ENCODE measurements at places on chromosomes 11 and 22.

DNA sequence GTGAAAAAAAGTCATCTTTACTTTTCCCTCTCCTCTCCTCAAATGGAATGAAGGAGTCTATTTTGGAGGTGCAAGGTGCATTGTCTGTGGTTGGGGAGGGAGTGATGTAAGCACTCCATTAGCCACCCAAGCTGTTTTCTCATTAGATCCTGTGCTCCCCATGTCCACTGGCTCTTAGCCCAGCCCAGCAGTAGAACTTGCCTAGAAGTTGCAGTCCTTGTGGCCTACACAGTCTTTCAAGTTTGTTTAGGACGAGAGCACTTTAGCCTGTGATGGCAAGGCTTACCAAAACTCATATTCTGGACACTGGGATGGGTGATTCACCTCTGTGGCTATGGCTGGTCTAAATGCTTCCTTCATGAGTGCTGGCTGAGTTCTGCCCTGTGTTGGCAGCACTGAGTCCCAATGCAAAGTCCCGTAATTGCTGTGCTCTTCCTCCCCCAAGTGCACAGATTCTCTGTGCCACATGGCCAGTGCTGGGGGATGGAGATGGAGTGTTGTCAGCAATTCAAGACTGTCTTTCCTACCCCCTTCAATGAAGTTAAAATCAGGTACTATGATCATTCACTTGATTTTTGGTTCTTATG, 15.8 kb downstream of the SLC22A25 start:
- DNase-seq, result no peak

DNA sequence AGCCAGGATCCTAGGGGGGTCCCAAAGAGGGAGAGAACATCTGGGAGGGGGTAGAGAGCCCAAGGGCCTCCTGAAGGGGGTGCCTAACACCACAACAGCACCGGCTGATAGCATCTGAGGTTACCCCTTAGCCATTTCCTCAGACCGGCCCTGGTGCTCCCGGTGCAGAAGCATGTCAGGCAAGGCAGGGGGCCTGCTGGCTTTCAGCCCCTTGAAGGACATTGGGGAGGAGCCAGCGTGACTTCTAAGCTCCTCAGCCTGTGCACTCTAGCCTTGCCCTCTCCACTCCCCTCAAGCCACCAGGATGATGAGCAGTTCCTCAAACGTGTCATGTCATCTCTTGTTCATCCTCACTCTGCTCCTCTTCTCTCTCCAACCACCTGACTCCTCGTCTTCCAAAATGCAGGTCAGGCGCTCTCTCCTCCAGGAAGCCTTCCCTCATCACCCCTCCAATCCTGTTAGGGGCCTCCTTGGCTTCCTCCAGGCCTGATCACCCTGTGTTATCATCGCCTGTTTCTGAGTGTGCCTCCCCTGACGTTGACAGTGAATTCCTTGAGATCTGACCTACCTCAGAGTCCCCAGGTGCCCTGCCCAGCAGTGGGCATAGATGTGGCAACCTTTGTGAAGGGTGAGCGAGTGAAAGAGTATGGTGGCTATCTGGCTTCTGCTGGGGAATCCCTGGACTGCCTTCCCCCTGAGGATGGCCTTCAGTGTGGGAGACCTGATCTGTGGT, 6.1 kb downstream of the P2RY2 start:
- DNase-seq, result no peak

DNA sequence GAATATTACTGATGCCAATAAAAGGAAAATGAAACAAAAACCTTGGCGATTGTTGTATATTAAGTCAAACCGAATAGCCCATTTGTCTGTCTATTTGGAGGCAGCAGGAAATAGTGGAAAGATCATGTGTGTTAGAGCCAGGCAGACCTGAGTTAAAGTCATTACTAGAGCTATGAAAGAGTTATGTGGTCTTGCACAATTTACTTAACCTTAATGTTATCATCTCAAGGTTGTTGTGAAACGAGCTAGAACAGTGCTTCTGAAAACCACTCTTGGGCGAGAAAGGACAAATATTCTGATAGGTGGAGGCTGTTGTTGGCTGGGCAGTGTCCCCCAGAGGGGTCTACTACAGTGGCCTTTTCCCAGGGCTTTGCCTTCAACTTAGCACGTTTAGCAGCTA, 60.0 kb upstream of the NUP160 start:
- DNase-seq, result no peak

DNA sequence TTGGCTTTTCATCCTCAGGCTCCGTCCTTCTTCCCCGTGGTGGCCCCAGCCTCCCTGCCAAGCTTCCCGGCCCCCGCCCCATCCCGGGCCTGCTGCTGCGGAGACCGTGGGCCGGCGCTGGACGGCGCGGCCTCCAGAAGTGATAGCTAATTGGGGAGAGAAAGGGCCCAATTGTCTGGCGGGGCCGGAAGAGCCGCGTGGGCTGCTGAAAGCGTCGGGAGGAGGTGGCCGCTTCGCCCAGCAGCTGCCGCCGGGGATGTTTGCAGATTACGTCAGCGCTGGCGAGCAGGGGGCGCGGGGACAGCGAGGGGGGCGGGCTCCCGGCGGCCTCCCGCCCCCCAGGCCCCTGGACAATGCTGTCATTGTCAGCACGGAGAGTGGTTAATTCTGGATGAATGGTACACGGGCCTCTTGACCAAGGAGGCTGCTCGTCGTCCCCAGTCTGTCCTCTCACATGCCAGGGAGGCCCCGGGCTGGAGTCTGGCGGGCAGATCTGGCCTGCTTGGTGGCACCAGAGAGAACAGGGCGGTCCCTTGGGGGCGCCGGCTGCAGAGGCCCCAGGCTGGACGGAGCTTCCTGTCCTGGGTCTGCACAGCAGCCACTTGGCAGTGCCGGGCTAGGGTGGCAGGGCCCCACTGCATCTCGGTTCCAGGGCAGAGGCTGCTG, 1.6 kb downstream of the SMIM38 start:
- no peak for DNase-seq

DNA sequence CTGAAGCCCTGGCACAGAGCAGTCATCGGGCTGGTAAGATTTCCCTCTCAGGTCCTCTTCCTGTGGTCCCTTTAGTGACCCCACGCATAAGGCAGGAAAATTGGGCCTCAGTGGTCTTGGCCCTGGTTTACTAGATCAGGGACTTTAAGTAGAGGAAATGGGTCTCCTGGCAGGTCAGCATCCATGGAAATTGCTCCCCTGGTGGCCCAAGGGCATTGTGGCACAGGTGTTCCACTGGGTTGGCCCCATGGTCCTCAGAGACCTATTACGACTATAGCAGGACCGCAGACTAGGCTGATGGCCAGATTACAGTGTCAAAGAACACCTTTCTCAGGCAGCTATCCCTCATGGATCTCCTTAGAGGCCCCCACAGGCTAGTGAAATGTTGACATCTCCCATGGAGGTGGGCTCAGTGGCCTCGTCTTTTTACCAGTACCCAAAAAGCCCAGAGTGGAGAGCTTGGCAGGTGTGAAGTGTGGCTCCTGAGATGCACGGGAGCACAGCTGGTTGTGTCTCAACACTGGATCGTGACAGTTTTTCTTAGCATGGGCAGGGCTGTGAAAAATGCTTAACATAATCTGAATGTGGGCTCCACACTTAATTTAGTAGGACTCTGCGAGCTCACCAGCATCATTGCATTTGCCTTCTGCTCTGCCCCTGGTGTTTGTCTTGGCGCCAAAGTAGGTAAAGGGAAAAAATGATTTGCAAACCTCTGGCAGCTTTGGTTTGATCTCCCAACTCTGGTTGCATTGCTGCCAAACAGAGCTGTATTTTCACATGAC, 74.2 kb downstream of the ZBTB16 start:
- DNase-seq, result no peak

DNA sequence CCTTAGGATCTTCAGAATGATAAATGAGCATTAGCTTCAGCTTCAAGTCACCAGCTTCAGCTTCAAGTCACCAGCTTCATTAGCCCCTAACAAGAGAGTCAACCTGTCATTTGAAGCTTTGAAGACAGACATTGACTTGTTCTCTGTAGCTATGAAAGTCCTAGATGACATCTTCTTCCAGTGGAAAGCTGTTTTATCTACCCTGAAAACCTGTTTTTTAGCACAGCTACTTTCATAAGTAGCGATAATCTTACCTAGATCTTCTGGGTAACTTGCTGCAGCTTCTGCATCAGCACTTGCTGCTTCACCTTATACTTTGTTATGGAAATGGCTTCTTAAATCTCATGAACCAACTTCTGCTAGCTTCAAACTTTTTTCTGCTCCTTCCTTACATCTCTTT, 85.7 kb downstream of the PGR start:
- DNase-seq, result no peak

DNA sequence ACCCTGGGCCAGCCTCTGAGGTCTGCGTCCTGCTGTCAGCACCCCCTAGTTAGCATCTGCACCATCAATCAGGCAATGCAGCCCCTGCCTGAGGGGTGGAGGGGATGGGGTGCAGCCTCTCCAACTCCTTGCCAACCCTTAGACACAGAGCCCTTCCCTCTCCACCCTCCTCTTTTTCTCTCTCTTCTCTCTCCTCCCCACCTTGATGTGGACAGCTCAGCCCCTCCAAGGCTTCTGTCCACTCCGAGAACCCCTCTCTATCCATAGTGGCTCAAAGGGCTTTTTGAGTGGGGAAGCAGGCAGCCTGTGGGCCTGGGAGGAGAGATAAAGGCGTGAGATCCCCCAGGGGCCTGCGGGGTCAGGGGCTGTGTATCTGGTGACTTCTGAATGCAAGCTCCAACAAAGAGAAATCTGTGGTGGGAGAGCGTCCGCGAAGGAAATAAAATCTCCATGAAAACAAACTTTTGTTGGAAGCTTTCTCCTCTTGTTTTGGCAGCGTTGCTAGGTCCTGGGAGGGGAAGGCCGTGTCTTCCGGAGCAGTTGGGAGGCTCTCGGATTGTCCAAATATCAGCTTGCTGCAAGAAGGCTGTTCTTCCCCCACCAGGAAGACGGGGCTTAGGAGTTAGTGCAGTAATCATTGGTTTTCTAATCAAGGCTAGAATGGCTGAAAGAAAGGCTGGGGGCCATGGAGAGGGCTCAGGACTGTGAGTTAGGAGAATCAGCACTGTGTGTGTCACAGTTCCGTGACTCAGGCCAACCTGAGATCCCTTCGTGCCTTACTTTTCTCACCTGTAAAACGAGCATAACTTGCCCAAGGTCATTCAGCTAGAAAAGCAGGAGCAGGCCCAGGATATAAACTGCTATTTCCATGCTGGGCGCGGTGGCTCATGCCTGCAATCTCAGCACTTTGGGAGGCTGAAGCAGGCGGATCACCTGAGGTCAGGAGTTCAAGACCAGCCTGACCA, 50.3 kb downstream of the PKNOX2 start:
- no peak for DNase-seq

DNA sequence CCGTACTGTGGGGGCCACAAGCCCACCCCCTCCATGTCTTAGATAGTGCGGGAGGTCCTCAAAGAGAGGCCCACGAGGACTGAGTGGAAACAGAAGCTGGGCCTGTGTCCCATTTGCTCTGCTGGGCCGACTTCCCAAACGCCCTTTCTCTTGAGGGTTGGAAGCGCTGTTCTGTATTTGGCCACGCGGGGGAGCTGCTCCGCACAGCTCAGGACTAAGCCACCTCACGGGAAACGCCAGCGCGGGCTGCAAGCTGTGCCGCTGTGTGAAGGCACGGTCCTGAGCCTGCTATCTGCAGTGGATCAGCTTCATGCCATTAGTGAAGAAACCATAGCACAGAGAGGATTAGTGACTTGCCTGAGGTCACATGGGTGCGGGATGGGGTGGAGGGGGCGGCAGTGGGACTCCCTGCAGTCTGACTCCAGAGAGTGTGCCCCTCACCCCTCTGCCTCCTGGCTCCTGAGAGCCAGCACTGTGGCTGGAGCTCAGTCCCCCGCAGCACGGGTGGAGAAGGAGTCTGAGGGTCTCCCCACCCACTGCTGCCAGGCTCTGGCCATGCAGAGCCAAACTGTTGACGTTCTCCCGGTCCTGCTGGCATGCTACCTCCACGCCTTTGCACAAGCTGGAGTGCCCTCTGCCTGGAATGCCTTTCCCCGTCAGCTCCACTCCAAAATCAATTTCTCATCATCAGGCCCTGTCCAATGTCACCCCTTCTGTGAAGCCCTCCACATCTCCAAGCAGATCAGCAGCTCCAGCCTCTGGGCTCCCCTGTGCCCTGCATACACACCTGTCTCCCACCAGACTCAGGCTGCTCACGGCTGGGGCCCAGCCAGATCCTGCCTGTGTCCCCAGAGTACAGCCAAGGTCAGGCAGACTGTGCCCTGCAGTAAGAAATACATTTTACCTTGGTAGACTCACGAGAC, 51.5 kb upstream of the LRRC32 start:
- DNase-seq, result peak; percentile 44

DNA sequence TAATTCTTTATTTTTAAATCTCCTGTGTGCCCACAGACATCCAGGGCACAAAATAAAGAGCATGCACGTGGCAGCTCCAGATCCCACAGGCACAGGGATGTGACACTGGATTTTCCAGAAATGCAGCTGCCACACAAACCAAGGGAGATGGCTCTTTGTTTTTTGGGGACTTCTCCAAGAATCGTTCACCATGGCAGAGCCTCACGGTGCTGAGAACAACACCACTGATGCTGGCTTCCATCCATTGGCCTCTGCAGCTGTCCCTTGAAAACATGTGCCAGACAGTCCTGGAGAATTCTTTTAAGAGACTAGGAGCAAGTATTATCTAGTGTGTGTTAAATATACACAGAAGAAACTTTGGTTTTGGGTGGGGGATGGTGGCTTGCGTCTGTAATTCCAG, 108.4 kb upstream of the SLC22A12 start:
- peak; percentile 3 for DNase-seq

- DNase-seq, result no peak
Observed at GRCh38 chr11:80523057-80523456, 1082.2 kb upstream of the TENM4 start.

DNA sequence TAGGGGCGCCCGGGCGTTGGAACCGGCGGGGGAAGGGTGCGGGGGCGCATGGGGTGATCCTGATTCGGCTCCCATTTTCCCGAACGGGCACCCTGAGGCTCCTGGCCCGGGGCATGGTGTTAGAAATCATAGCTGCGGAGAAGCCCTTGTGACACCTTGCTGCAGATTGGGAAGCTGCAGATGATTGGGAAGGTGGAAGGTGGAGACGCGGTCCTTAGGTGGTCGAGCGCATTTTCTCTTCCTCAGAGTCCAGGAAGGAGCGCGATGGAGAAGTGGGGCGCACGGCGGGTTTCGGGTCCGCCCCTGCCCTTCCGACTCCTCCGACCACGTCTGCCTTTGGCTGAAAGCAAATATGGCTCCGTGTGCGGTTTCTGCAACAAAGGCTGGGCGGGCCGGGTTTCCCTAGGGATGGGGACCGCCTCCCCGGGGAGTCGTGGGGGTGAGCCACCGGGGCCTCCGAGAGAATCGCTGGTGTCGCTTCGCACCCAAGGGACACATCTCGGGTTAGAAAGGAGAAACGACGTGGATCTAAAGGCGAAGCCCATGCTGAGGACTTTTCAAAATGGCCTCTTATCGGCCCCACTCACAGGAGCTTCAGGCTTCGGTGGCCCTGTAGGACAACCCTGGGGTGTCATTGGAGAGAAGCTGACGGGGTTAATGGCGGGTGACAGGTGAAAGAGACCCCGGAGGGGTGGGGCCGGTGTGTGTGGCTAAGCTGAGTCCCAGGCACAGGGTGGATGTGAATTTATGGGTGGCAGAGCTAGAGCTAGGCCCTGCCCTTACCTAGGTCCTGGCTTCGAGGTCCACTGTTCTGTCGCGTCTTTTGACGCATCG, 707 bp upstream of the FTH1 start:
- DNase-seq, result no peak
